ENCODE measurements at places on chromosomes 16 and 17.

DNA sequence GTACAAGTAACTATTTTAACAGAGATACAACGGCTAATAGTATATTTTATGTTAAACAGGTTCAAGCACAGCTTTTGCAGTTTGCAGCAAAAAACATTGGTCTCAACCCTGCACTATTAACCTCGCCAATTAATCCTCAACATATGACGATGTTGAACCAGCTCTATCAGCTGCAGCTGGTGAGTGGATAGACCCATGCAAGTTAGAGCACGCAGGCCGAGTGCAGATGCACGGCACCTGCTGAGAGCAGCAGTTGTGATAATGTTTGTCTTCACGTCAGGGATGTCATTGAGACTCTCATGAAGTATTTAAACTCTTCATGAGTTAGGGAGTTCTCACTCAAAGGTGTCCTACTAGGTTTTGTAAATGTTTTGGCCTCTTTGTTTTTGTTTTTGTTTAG is 45.6 kb downstream of the TMC6 start:
- no peak for DNase-seq

DNA sequence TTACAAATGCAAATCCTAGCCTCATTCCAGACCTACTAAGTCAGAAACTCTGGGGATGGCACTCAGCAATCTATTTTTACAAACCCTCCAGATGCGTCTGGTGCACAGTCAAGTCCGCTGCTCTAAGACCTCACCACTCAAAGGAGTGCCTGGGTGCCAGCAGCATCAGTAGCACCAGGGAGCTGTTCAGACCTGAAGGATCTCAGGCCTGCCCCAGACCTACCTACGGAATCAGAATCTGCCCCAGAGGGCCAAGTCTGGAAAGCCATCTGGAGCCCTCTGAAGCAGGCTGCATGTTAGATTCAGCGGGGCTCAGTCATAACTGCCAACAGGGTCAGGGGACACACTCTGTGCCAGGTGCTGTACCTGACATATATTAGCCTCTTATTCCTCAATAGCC is 17.6 kb downstream of the MEOX1 start:
- no peak for DNase-seq

DNA sequence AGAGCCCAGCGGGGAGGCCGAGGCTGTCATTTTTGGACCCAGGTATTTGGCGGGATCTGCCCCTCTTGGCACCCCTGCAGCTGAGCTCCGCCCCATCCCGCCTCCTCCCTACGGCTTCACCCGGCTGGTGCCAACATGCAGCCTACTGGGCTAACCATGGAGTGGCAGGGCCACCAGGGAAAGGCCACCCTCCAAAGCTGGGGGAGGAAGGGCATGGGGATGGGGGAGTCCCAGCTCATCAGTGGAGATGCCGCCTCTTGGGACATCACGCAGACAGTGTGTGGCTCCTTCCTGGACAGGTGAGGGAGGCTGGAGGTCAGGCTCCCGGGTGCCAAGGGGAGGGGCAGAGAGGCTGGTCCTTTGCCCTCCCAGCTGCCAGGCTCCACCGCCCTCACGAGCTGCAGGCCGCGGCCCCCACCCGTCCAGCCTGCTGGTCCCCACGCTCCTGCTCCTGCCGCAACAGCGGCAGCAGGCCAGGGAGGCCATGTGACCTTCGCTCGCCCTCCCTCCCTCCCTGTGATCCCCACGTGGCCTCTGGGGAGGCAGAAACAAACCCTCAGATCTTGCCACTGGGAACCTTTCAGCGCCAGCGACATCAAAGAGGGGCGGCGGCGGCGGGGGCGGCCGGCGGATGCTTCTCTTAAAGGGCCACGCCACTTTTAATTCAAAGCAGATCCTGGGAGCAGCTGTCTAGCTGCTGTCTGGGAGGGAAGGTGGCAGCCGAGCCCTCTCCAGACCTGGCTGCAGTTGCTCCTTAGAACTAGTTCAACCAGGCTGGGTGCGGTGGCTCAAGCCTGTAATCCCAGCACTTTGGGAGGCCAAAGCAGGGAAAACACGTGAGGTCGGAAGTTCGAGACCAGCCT is 6.8 kb upstream of the NOTUM start:
- DNase-seq = no peak

- no peak for DNase-seq
Measured at GRCh38 chr16:9489835-9490467, 398.5 kb downstream of the HAPSTR1 start.

DNA sequence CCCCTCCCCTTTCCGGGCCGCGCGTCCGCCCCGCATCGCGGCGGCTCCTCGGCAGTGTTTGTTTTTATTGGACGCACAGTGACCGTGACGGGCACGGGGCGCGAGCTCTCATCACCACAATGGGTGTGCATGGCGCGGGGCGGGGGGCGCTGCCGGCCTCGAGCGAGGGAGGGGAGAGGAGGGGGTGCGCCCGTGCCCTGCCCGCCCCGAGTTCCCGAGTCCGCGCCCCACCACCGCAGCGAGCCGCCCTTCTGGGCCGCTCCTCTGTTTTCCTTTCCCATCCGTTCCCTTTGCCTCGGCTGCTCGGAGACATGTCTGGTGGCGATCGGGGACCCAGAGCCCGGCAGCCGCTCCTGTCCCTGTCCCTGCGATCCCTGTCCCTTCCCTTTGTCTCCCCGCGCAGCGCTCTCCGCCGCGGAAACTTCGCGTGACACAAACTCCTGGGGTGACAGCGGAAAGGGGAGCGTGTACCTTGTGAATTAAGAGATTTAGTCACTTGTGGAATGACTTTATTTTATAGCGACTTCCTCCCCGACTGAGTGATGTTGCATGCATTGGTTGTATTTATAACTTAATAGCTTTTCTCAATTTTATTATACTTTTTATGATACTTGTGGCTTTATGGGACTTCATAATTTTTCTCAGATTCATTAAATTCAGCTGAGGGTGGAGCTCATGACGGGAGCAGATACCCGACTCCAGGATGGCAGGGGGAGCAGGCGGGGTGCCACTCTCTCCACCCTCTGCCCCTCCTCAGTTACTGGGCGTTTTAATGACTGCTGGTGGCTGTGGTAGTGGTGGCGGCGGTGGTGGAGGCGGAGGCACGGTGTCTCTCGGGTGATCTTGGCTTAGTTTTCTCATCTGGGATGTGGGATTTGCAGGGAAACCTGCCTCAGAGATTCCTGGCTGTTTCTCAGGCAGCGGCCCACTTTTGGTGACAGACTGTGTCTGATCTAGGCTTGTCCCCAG is 40.8 kb downstream of the MRM1 start:
- DNase-seq = no peak

DNA sequence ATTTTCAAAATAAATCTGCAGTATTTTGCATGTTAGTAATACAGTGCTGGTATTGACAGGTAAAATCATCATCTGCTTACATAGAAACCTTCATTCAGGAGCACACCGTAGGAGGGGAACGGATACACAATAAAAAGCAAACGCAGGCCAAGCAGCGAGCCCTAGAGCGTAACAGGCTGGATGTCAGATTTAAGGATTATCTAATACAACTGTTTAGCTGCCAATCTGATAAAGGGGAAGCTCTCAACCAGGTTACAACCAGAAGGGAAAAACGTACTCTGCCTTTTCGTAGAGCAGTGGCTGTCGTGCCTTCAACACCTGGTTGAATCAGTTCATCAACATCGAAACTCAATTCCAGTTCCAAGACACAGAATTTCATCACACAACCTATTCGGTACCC is 16.4 kb upstream of the CUEDC1 start:
- DNase-seq = no peak

- no peak for DNase-seq
Measured at GRCh38 chr16:24851700-24852099, 5.9 kb downstream of the SLC5A11 start.

DNA sequence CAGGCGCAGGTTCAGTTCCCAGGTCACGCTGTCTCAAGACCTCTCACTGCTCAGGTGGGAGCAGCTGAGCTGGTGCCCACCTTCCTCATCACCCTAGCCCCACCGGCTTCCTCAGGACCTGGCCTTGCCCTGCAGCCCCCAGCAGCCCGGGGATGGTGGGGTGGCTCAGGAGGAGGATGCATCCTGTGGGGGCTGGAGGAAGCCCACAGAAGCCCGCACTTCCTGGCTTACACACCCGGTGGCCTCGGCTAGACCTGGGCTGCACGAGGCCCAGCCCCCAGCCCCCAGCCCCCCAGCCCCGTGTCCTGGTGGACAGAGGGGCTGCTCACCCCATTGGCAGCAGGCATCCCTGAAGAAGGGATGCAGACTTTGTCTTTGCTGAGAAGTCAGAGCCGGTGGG is 43.4 kb downstream of the BAHCC1 start:
- no peak for DNase-seq

DNA sequence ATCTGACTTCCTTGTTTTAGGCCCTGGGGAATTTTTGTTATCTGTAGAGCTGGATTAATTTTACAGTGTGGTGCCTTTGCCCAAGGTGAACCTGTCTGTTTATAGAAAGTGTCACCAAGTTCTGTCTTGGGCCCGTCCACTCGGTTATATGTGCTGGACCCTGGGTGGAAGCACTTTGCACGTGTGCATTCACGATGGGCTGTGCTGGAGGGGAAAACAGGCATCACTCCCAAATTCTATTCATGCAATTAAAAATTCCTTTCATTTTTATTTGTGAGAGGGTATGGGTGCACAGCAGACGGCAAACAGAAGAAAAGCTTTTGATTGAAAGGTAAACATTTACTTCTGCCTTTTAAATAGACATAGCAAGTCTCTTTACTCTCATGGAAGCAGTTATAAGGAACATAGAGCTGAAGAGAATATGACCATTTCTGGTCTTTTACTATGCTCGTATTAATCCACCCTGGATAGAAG is 101.2 kb downstream of the WWOX start:
- no peak for DNase-seq

DNA sequence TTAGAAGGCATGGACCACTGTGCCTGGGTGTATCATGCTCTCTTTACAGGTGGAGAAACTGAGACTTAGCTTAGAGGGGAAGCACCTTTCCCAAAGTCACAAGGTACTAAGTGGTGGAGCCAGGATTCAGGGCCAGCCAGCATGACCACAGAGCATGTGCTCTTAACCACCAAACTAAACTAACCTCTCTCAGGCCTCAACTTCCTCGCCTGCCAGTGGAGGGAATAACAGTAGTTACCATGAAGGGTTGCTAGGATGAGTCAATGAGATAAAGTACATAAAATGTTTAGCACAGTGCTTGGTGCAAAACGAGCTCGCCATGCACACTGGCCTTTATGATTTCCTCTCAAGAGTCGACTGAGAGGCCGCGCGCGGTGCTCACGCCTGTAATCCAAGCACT is 6.4 kb upstream of the MYO1C start:
- DNase-seq = no peak

- no peak for DNase-seq
Measured at GRCh38 chr17:72518159-72518732, 397.4 kb downstream of the SOX9 start.

DNA sequence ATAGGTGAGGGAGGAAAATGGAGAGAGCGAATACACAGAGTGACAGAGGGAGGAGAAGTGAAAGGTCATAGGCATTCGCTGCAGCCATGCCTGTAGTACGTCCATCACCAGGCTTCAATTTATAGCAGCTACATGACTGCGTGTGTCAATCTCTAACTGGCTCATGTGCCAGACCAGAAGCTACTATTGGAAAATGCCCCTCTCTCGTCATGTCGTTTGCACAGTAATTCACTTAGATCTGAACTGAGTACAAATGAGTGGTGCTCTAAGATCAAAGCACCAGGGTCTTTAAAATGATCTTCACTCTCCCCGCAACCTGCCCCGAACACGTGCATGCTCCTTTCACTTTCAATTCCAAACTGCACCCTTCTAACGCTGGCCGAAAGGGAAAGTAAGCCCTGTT is 51.3 kb downstream of the ADCY9 start:
- DNase-seq = no peak

DNA sequence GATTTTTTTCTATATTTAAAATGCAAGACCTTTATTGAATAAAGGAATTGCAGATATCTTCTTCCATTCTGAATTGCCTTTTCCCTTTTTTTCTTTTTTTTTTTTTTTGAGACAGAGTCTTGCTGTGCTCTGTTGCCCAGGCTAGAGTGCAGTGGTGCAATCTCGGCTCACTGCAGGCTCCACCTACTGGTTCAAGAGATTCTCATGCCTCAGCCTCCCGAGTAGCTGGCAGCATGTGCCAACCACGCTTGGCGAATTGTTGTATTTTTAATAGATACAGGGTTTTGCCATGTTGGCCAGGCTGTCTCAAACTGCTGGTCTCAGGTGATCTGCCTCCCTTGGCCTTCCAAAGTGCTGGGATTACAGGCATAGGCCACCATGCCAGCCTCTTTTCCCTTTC is 151.5 kb downstream of the CEP112 start:
- no peak for DNase-seq

- DNase-seq = no peak
Measured at GRCh38 chr16:11674001-11674817, 6.0 kb downstream of the SNN start.

- no peak for DNase-seq
Measured at GRCh38 chr17:44466339-44466738, 36.9 kb downstream of the GPATCH8 start.

- no peak for DNase-seq
Measured at GRCh38 chr17:20236578-20237227, 227.5 kb downstream of the SPECC1 start.

GRCh38 chr16:52976539-52977167 is 76.0 kb downstream of the CHD9NB start:
- no peak for DNase-seq

GRCh38 chr16:4682616-4683254 is 10.6 kb upstream of the NUDT16L1 start:
- DNase-seq = no peak

GRCh38 chr17:77107506-77108433 is 33.0 kb upstream of the SEC14L1 start:
- no peak for DNase-seq

DNA sequence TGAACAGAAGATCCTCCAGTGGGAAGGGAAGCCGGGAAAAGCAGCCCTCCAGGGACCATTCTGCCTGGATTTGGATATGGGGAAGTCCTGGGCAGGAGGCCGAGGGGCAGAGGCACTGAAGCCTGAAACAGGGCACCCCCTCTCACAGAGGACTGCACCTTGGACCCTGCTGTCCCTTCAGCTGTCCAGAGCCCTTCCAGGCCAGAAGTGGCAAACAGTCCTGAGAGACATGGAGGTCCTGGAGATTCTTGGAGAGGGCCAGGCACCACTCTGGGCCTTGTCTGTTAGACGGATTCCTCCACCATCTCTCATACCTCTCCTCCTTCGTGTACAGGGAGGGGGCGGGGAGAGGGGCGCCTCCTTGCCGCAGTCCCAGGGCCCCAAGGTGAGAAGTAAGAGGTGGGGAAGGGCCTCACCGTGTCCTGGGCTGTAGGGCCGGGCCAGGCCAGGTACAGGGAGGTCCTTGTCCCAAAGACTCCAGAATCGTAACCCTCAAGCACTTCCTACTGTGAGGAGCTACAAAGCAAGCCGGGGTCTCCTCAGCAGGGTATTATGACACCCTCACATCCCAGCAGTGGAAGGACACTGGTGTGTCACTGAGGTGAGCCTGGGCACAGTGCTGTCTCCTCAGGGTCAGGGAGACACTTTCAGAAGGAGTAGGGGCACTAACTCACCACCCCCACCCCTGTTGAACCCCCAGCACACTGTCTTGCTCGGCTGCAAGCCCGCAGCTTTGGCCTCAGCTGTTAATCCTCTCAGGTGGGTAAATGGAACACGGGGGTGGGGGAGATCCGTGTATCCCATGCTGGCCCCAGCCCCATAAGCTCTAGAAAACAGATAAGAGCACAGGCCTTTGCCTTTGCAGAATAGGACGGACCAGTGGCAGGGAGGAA is 16.6 kb upstream of the TBX2 start:
- DNase-seq = no peak
